ENCODE measurements at places on chromosomes 1 and 21. TPM values are rescaled to one million over a fixed set of nuclear protein-coding genes. Genes with fewer than 3 reads are reported as not detected.

The KRTAP21-2 gene
- not detected for polyA plus RNA-seq

DNA sequence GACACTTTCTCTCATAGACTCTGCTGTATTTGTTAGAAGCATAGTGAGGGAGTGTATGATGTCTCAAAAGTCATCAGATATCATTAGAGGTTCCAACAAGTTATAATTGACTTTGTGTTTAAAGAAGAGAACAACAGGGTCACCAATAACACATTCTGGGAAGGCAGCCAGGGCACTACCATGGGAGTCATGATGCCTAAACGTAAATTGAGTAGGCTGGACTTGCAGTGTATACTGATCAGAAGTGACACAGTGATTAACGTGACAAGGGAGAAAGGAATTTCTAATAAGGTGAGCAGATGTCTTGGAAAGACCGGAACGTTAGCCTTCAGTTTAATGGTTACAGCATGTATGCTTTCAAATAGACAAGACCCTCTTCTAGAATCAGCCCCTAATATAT, 973.2 kb downstream of the NCAM2 start:
- peak; percentile 4 for DNase-seq

DNA sequence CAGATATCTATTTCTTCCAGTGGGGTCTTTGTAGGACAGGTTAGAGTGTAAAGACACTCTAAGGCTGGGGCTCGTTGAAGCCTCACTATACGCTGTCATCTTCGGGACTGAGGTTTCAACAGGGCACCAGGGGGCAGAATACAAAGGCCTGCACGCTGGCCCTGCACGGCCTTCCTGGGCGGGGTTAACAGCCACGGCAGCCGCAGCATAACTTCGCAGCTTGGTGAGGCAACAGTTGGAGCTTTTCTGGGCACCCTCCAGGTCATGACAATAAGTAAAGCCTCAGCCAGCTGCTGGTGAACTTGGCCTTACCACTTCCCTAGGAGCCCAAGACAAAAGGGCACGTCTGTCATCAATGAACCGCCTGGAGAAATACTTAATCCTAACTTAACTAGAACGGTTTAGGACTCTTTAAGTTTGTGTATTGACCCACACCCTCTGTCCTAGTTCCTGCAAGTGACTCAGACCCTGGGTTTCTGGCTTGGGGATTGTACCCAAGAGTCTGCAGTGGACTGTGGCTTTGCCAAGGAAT, 2.3 kb upstream of the RUNX1 start:
- no peak for DNase-seq

GRCh38 chr1:213982289-213982671, 5.5 kb upstream of the PROX1 start:
- no peak for DNase-seq

DNA sequence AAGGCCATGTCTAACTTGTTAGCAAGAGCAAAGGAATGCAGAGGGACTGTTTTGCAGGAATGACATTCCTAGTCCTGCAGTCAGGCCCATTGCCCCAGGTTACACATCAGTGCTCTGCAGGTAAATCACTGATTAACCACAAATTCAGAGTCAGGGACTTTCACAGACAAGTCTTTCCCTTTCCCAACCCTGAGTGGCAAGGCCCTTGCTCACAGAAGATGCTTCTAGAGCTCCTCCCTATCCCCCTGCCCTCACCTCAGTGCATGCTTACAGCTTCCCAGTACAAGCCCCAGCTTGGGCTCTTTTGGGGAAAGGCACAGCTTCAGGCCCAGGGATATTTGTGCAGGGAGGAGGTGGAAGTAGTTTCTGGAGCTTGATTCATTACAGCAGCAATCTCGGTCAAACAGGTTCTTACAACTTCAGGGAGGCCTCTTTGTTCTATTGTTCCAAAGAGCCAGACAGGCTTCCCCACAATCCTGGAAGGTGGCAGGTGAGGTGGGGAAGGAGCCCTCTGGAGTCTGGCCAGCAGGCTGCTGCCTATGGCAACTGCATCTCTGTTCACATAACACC, 53.9 kb downstream of the CASQ2 start:
- DNase-seq = peak; percentile 78

DNA sequence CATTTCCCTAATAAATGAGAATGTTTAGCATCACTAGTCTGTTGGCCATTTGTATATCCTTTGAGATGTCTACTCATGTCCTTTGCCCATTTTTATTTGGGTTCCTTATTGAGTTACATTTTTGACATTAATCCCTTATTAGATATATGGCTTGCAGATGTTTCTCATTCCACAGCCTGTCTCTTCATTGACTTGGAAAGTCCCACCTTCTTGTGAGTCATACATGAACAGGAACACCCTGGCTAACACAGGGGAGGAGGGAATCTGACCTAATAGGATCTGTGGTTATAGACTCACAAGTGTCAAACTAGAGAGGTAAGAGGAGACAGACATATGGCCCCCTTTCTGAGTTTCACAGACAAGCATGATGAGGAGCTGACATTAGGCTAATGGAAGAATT, 11.5 kb downstream of the ZP4 start:
- DNase-seq = no peak
